ENCODE measurements at places on chromosomes 7 and 10. TPM values are rescaled to one million over a fixed set of nuclear protein-coding genes. Genes with fewer than 3 reads are reported as not detected.

The DKK1 gene
- 31.8 TPM for total RNA-seq

The GPER1 gene
- 0.28 TPM for total RNA-seq

The CCNY gene
- total RNA-seq: 68.9 TPM

The SLC39A12 gene
- total RNA-seq: not detected

The IDI2 gene
- not detected for total RNA-seq

The ELOVL3 gene
- total RNA-seq: not detected

The TMEM176B gene
- not detected for total RNA-seq

The AGR2 gene
- 0.17 TPM for total RNA-seq

The PNLIPRP3 gene
- 9.5 TPM for total RNA-seq

The VPS37D gene
- total RNA-seq: 1.3 TPM

The DCLRE1A gene
- 9.2 TPM for total RNA-seq

The ASB13 gene
- total RNA-seq: 20.7 TPM

The ATRNL1 gene
- not detected for total RNA-seq

The ASB10 gene
- total RNA-seq: not detected

The BMPER gene
- not detected for total RNA-seq

The TRIL gene
- not detected for total RNA-seq

The PCLO gene
- 2.0 TPM for total RNA-seq

The SFXN2 gene
- 7.2 TPM for total RNA-seq

The EBLN1 gene
- total RNA-seq: not detected

The AUTS2 gene
- total RNA-seq: 1.8 TPM

The PLEKHS1 gene
- not detected for total RNA-seq

The ITIH5 gene
- total RNA-seq: not detected

The AEBP1 gene
- not detected for total RNA-seq

The UPK3B gene
- total RNA-seq: 1.0 TPM

The IL6 gene
- total RNA-seq: 22.0 TPM

The IFIT2 gene
- total RNA-seq: 0.58 TPM

The ENO4 gene
- total RNA-seq: not detected

The SNCG gene
- 4.2 TPM for total RNA-seq

The ZFAND4 gene
- 4.9 TPM for total RNA-seq

The CTAGE6 gene
- not detected for total RNA-seq

The CPED1 gene
- total RNA-seq: not detected

The EGFR gene
- 371 TPM for total RNA-seq

The TET1 gene
- total RNA-seq: not detected

The ANKRD30A gene
- not detected for total RNA-seq

The DGKI gene
- total RNA-seq: 1.4 TPM

The RAMP3 gene
- not detected for total RNA-seq

The CCL26 gene
- not detected for total RNA-seq

The PLAC9 gene
- 1.0 TPM for total RNA-seq

The KCND2 gene
- total RNA-seq: not detected

The TFR2 gene
- not detected for total RNA-seq

Measured in MCF 10A (cell line).